ENCODE measurements at places on chromosomes 4 and X. TPM values are rescaled to one million over a fixed set of nuclear protein-coding genes. Genes with fewer than 3 reads are reported as not detected.

AMTN gene
- polyA plus RNA-seq = not detected

DNA sequence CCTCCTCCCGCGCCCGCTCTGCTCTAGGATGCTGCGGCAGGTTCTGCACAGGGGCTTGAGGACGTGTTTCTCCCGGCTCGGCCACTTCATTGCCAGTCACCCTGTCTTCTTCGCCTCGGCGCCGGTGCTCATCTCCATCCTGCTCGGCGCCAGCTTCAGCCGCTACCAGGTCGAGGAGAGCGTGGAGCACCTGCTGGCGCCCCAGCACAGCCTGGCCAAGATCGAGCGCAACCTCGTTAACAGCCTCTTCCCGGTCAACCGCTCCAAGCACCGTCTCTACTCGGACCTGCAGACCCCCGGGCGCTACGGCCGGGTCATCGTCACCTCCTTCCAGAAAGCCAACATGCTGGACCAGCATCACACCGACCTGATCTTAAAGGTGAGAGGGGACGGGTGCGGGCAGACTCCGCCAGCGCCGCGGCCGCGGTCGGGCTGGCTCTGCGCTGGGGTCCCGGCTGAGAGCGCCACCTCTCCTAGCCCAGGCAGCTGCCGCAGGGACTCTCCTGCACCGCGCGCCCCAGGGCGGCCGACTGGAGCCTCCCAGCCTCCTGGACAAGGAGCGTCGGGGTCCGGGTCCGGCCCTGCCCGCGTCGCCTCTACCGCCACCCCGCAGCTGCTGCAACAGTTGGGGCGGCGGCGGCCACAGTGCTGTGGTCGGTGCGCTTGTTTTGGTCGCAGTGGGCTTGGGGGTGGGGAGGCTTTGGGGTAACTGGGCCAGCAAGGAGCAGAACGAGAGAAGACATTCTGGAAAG is at the start of gene PTCHD1:
Gene PTCHD1, plus strand, starts transcription at position 2 of the 752 bp plus-strand sequence. Its CDS starts 27 bp downstream, at position 29.
- peak; percentile 1 for DNase-seq

TNMD gene
- polyA plus RNA-seq = 1.2 TPM

DNA sequence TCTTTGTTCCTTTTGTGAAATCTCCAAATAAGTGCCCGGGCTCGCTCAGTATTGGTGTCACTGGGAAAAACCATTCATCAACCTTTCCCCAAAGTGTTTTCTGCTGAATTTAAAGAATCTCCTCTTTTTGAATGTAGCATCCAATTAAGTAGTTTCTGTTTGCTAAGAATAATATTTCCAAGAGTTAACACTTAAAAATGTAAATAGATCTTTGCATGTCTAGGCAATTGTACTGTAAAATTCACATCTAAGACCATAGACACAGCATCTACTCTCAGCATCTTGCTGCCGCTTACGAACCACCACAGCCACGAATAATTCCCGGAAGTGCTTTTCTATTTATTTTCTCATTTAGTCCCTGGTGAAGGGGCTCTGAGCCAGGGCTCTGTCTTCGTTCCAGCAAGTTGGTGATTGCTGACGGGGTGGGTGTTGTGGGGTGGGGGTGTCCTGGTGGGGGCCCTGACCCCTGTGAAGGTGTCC is 1.4 kb downstream of the NSG1 start:
- no peak for DNase-seq

Data from large intestine (tissue), 12 donors.